NCI-H1436 (cell line): ENCODE measurements at places on chromosomes 11 and 22.
A peak's percentile ranks its signal among the peaks of the same experiment; 100 is the strongest.

GRCh38 chr11:34650528-34650927, 29.6 kb downstream of the EHF start:
- no peak for DNase-seq

GRCh38 chr22:44336962-44337677, 24.4 kb upstream of the SHISAL1 start:
- no peak for DNase-seq

DNA sequence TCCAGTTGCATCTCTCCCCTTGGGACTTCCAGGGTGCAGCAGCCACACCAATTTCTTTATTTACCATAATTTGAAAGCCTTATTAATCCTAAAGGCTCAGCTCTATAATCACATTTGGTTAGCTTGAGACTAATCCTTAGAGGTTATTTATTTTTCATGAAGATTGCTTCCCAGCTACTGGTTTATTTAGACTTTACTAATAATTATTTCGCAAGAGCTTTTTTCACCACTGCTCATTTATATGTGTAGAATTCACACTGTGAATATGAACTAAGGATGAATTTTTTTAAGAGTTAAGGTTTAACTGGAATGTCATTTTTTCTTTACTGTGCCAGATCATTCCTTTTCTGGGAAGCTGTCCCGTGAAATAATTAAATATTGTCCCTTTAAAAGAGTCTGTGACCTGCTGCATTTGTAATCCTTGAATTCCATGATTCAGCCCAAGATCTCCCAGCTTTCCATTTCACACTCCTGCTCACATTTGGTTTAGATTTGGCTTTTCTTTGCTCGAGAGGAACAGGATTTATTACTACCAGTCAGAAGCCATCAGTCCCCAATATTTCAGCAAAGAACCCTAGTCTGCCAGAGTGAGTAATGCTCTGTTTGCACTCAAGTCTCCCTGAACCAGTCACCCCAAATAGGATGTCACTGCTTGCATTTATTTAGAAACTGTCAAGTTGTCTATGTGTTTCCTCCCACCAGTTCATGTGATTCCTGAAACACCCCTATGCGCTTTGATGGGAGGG, 4.4 kb upstream of the CD44 start:
- DNase-seq: no peak

- no peak for DNase-seq
Measured at GRCh38 chr11:130533871-130534270, 85.4 kb downstream of the ADAMTS15 start.

GRCh38 chr22:41983513-41984405, 14.5 kb downstream of the SEPTIN3 start:
- DNase-seq: no peak

GRCh38 chr11:76589477-76589876, 81.1 kb downstream of the LRRC32 start:
- no peak for DNase-seq

GRCh38 chr11:6251120-6251733, 8.4 kb upstream of the CCKBR start:
- no peak for DNase-seq

GRCh38 chr22:23621082-23621780, 10.9 kb downstream of the DRICH1 start:
- no peak for DNase-seq

DNA sequence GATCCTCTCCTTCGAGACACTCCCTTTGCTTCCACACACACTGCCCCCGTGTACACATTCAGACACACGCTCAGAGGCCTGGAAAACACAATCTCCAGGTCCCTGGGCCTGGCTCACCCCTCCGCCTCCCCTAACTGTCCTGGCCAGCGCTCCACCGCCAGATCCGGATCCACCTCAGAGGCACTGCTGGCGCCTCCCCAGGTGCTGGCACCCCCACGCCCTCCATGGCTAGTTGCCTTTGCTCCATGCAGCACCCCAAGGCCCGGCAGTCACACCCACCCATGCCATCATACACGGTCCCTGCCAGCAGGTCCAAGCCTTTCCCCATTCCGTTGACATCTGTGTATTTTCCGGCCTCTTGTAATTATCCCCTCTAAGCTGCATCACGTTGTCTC, 11.1 kb downstream of the SPTBN2 start:
- no peak for DNase-seq

DNA sequence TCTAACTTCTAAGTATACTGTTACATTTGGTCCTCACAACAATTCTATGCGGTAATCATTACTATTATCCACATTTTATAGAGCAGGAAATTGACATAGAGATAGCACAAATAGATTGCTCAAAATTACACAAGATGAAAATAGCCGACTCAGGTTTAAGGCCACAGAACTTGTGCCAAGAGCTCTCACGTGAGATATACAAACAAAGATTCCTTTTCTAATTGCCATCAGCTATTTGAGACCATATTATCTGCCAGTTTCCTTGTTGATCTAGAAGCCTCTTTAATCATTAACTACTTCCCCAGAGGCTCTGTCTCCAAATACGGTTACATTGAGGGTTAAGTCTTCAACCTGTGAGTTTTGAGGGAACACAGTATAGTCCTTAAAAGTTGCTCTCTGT, 61.0 kb upstream of the GLYATL1B start:
- no peak for DNase-seq

DNA sequence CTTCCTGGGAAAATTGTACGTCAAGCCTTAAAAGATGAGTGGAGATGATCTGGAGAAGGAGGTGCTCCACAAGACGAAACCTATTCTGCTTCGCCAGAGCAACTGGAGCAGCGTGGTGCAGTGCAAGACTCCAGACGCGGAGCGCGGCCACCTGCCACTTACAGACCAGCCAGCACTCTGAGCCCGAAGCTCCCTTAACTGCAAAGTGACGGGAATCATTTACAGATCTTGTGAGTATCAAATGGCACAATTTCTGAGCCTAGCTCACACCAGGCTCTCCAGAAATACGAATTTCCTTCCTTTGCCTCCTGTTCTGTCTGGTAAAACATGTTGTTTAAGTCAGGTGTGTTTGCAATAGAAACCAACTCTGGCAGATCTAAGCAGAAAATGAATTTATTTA, 369.3 kb downstream of the CADM1 start:
- DNase-seq: no peak

DNA sequence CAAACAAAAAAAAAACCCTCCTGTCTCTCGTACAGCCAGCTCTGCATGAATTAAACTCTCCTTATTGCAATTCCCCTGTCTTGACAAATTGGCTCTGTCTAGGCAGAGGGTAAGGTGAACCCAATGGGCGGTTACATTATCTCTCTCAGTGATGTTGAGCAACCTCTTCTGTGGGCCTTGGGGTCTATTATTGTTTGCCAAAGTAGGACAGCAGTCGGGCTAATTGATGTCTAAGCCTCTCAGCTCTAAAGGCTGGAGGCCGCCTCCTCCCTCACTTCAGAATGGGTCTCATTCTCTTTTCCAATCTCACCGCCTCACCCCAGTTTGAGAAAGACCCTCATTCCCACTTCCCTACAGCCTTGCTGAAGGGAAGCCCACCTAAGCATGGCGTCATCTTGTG, 1.3 kb upstream of the SLC25A45 start:
- no peak for DNase-seq

DNA sequence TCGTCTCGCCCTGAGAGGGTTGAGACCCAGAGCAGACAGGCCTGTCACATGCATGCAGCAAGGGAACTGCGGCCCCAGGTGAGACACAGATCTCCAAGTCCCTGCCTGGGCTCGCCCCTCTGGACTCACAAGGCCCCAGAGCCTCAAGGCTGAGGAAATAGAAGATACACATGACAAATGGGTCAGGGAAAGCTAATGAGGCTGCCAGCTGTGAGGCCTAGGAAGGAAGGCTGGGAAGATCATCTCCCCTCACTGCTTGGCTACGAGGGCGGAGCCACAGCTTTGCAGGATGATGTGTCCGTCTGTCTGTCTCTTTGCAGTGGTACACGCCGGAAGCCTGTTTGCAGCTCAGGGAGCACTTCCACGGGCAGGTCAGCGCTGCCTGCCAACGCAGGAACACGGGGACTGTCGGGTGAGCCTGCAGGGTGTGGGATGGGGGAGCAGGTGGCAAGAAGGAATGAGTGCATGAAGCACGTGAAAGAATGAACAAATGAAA, 4.5 kb downstream of the RAB36 start:
- no peak for DNase-seq

- no peak for DNase-seq
Measured at GRCh38 chr11:134915212-134915611, 503.2 kb upstream of the B3GAT1 start.

GRCh38 chr11:127074151-127074761, 73.7 kb upstream of the KIRREL3 start:
- peak; percentile 41 for DNase-seq

GRCh38 chr11:32056438-32056837, 34.4 kb upstream of the RCN1 start:
- no peak for DNase-seq

DNA sequence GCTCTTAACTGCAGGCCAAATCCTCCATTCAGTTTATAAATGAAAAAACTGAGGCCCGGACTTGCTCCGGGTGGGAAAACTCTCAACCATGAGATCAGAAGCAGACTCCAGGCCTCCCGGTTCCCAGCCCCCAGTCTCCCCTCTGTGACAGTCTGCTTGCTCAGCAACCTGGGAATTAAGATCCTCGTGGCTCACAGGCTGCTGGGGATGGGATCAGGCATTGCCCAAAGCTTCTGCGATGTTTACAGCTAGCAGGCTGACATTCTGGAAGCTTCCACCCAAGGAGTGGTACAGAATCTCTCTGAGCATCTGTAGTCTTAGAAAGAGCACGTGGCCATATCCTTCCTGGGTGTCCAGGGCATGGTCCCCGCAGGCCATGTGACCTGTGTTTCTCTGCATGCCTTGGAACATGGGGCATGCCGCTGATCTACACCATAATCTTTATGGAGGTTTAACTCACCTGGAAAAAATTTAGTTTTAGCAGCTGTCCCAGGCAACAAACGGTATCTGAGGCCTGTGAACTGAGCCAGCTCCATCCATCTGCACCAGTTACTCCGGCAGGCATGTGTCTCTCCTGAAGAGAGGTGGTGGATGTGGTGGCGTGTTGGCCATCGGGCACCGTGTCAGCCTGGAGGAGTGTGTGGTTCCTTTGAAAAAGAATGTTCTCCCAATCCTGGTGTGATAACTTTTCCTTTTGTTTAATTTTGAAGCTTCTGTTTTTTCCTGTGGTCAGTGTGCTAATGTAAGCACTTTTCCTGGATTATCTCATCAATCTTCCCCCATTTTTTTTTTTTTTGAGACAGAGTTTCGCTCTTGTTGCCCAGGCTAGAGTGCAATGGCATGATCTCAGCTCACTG, 7.9 kb downstream of the FBLN1 start:
- DNase-seq: no peak
